ENCODE measurements at places on chromosomes 3 and 15. TPM values are rescaled to one million over a fixed set of nuclear protein-coding genes. Genes with fewer than 3 reads are reported as not detected.
A peak's percentile ranks its signal among the peaks of the same experiment; 100 is the strongest.

GRCh38 chr3:132145833-132146232 lies 111.0 kb upstream of the CPNE4 start:
- DNase-seq = no peak

Gene ADAMTSL3
- 0.02 TPM for polyA plus RNA-seq

- DNase-seq = no peak
These were observed 2.5 kb upstream of the PCLAF start for GRCh38 chr15:64383760-64384159.

DNA sequence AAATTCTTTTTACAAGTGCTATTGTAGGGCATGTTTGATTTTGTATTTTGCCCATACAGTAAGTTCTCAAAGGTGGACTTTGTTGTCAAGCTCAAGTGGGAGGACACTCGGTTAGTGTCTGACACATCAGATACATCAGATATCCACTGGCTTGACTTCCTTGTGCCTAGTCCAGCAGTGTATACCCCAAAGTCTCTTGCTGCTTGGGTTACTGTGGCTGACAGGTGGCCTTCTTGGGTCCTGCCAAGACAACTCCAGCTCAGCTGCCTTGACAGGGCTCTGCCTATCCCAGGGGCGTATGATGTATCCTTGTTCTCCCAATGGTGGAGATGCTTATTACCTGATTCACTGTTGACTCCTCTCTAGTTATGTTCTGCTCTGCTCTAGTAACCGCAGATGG lies 214.9 kb downstream of the CBLB start:
- no peak for DNase-seq

DNA sequence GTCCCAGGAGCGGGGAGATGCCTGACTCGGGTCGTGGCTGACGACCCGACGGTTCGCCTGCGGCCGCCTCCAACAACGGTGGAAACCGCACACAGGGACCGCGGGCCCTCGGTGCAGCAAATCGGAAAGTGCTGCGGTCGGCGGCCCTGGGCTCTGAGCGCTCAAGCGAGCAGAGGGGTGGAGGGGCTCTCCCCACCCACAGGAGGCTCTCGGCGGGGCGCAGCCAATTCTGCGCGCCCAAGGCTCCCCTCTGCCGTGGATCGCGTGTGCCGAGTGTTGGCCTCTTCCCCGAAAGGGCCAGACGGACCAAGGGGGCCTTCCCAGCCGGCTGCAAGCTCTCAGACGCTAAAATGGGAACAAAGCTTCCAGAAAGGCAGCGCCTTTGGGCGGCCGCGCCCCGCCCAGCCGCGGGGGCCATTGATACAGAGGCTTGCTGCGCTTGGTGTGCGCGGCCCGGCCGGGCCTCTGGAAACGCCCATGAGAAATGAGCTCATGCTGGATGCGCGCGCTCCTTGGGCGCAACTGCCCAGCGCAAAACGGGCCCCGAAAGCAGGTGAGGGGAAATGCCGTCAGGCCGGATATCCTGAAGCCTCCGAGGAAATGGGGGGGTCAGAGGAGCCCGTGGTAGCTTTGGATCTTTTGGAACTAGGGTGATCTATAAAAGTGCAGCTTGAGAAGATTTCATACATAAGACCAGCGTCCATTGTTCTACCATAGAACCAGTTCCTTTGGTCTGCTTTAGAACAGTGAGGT lies 1.2 kb upstream of the GSK3B start:
- peak; percentile 93 for DNase-seq

Gene HYKK
- 3.7 TPM for polyA plus RNA-seq
